ENCODE measurements at places on chromosomes 6 and 20. TPM values are rescaled to one million over a fixed set of nuclear protein-coding genes. Genes with fewer than 3 reads are reported as not detected.

DNA sequence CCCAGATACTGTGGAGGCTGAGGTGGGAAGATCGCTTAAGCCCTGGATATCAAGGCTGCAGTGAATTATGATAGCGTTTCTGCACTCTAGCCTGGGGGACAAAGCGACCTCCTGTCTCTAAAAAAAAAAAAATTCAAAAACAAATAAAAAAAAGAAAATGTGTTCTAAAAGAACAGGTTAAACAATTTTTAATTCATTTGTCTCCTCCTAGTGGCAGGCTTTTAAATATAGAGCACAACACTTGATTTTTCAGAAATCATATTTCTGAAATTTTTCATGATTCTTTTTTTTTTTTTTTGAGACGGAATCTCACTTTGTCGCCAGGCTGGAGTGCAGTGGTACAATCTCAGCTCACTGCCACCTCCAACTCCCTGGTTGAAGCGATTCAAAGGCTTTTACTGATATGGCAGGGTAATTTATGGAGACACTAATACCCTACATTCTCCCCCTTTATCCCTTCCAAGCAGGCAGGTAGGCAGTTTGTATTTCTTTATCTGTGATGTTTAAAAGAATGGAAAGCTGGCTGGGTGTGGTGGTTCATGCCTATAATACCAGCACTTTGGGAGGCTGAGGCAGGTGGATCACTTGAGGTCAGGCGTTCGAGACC, 8.7 kb upstream of the GTF3C6 start:
- DNase-seq = no peak

GRCh38 chr6:73648166-73648565, 5.6 kb downstream of the SLC17A5 start:
- DNase-seq = no peak

DNA sequence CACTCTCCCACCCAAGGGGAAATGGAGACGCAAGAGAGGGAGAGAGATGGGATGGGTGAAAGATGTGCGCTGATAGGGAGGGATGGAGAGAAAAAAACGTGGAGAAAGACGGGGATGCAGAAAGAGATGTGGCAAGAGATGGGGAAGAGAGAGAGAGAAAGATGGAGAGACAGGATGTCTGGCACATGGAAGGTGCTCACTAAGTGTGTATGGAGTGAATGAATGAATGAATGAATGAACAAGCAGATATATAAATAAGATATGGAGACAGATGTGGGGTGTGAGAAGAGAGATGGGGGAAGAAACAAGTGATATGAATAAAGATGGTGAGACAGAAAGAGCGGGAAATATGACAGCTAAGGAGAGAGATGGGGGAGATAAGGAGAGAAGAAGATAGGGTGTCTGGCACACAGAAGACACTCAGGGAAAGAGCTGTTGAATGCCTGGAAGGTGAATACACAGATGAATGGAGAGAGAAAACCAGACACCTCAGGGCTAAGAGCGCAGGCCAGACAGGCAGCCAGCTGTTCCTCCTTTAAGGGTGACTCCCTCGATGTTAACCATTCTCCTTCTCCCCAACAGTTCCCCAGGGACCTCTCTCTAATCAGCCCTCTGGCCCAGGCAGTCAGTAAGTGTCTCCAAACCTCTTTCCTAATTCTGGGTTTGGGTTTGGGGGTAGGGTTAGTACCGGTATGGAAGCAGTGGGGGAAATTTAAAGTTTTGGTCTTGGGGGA, 754 bp downstream of the TNF start:
- DNase-seq = no peak

DNA sequence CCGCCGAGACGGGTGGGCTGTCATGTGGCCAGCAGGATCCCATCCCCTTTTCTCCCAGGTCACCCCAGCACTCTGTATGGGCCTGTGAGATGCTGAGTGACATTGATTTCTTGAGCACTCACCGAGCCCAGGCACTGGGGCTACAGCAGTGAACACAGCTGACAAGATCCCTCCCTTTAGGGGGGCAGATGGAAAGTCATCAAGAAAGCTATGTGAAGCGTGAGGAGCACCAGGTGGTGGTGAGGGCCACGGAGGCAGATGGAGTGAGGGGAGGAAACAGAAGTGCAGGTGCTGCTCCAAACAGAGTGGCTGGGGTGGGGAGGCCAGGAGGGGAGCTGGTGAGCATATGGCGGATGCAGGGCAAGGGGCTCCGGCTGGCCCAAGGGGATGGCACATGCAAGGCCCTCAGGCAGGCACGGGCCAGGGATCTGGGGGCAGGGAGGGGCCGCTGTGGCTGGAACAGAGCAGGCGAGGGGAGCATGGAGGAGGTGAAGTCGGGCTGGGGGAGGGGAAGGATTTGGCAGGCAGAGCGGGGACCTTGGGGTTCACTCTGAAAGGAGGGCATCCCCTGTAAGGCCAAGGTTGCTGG, 184.0 kb downstream of the BMP7 start:
- peak; percentile 47 for DNase-seq

DNA sequence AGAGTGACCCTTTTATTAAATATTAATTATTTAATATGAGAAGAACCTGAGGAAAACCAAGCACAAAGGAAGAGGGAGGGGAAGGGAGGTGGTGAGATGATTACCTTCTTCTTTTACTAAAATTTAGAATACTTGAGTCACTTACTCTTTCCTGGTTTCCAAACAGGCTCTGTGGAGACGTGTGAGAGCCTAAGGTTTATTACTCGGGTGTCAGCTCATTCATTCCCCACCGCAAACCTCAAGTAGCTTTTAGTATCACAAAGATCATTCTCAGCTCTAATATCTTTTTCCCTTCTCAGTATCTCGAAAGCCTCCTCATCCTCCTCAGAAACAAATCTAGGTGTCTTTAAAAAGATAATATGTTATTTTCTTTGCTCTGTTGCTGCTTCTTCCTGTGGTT, 497.2 kb upstream of the JARID2 start:
- DNase-seq = no peak

DNA sequence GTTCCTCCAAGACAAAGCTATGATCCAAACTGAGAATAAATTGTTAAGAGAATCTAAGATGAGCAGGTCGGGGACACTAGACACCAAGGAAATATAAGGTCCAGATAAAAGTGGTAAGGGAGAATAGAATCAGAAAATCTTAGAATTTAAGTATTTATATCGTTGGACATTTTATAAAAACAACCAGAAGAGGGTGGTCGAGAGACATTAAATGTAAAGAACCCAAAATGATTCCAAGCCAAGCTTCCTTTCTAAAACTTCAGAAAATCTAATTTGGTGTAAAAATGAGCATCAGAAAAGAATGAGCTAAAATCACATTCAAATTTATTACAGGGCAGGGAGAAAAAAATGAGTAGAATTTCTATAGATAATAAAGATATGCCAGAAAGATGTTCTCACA, 97.8 kb upstream of the OGFRL1 start:
- DNase-seq = no peak

DNA sequence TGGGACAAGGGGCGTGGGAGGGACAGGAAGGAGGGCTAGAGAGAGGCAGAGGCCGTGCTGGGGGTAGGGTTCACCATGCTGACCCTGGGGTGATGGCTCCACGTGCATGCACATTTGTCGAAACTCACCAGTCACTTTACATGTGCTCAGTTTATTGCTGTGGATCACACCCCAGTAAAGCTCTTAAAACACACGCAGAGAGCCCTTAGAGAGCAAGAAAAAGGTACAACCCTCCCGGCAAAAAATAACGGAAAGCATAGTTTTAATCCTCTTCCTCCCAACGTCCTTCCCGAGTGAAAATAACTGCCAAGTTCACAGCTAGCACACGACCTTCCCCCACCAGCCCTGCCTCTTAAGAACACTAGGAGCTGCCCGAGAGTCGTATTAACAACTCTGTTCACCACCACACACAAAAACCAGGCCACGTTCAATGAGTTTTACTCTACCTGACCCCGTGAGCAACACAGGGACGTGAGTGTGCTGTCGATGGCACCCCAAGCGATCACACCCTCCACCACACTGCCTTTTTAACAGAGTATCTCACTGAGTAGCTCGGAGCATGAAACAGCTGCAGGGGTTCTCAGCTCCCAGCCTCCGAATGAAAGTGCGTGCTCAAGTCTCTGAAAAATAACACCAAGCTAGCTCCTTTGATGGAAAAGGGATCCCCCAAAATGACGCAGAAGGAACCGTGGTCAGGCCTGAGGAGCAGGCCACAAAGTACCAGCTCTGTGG, 39.7 kb downstream of the TAF4 start:
- DNase-seq = no peak

DNA sequence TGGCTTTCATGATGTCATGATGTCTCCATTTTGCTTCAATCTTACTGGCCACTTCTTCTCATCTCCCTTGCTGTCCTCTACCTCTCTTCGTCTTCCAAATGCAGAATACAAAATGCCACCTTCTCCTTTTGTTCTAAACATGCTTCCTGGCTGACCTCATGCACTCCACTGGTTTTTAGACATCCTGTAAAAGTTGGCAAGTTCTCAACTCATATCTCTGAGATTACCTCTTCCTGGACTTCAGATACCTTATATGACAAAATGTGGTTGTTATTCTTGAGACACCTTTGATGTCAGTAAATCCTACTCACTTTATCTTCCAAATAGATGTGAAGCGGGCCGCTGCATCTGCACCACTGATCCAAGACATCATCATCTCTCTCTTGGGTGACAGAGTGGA, 212.7 kb upstream of the FOXA2 start:
- DNase-seq = no peak

GRCh38 chr20:20710443-20711315, 1.8 kb downstream of the RALGAPA2 start:
- peak; percentile 61 for DNase-seq

GRCh38 chr20:49503176-49503575, 20.7 kb upstream of the KCNB1 start:
- no peak for DNase-seq

DNA sequence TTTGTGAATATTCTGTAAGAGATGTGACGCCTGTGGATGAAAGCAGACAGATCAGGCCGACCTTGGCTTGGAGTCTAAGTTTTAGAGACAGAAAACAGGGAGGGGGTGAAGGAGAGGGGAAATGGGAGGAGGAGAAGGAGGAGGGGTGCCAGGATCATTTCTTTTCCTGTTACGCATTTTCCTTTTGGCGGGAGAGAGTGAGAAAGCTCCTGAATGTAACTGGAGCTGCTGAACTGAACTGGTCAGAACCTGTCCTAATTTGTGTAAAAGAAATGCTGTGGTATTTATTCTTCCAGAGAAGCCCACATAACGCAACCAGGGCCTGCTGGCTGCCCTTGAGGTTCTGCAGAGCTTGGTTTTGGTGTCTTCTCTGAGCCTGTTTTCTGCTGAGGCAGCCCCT, 41.9 kb downstream of the UTRN start:
- no peak for DNase-seq

GRCh38 chr6:151216804-151217203, 23.0 kb upstream of the AKAP12 start:
- no peak for DNase-seq

DNA sequence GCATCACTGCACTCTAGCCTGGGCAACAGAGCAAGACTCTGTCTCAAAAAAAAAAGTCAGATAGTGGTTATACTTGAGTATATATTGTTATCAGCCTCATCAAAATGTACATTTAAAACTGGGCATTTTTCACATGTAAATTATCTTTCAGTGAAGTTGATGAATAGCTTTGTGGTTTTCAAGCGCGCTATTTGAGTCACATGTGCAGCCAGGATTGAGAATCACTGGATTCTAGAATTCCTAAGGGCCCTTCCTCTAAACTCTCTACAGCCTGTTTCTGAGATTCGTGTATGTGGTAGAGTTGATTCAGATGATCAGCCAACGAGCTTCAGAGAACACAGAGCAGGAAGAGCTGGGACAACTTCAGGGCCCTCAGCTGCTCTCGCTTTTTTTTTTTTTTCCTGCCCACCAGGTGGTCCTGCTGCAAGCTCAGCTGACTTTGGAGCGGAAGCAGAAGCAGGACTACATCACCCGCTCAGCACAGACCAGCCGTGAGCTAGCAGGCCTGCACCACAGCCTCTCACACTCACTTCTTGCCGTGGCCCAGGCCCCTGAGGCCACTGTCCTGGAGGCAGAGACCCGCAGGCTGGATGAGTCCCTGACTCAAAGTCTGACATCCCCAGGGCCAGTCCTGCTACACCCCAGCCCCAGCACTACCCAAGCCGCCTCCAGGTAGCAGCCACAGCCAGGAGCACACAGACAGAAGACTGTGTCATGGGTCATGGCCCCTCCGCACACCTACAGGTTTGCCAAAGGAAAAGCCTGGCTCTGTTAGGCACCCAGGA, 18.3 kb downstream of the C20orf173 start:
- no peak for DNase-seq

- no peak for DNase-seq
Measured at GRCh38 chr6:2630891-2631571, 119.7 kb downstream of the MYLK4 start.

- no peak for DNase-seq
Measured at GRCh38 chr6:128554302-128554701, 33.9 kb upstream of the PTPRK start.

The FAM217B gene
- 60.3 TPM for total RNA-seq

The MCCD1 gene
- total RNA-seq = not detected

The LY6G5B gene
- 13.9 TPM for total RNA-seq

The LIN28B gene
- total RNA-seq = 7.9 TPM

The PHACTR1 gene
- 0.41 TPM for total RNA-seq

The OR2H1 gene
- not detected for total RNA-seq

The XKR7 gene
- not detected for total RNA-seq

The HFE gene
- 5.7 TPM for total RNA-seq

The PLCB4 gene
- total RNA-seq = 3.0 TPM
